ENCODE measurements at places on chromosomes 1 and 21. TPM values are rescaled to one million over a fixed set of nuclear protein-coding genes. Genes with fewer than 3 reads are reported as not detected.

Gene CFAP74
- 0.14 TPM for total RNA-seq

- no peak for DNase-seq
Measured at GRCh38 chr1:223319398-223319797, 44.6 kb downstream of the SUSD4 start.

DNA sequence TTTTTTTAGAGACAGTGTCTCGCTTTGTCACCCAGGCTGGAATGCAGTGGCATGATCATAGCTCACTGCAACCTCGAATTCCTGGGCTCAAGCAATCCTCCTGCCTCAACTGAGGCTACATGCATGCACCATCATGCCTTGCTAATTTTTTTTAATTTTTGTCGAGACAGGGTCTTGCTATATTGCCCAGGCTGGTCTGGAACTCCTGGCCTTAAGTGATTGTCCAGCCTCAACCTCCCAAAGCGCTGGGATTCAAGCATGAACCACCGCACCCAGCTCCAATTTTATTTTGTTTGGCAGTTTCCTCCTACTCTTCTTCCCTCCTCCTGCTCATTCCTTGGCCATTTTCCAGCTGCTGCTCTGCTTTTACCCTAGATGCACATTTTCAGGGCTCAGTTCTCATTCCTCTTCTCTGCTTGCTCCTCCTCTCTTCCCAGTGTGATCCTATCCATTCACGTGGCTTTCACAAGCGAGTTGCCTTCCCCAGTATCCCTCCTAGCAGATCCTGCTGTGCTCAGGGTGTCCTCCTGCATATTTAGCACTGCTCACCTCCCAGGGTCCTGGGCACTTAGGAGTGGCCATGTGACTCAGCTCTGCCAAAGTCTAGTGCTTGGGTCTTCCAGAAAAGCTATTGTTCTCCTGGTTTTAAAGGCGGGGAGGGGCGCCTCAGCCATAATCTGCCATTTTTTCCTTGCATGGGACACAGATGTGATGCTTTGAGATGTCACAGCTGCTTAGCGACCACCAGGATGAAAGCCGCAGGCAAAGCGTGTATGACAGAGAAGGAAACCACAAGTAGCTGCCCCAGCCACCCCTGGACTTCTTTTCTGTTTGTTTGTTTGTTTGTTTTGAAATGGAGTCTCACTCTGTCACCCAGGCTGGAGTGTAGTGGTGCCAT, 33.7 kb downstream of the PSEN2 start:
- no peak for DNase-seq

GRCh38 chr1:75171876-75172275, 37.7 kb downstream of the LHX8 start:
- no peak for DNase-seq

All from upper lobe of left lung (tissue), 6 donors.